ENCODE measurements at places on chromosomes 11 and 22.

DNA sequence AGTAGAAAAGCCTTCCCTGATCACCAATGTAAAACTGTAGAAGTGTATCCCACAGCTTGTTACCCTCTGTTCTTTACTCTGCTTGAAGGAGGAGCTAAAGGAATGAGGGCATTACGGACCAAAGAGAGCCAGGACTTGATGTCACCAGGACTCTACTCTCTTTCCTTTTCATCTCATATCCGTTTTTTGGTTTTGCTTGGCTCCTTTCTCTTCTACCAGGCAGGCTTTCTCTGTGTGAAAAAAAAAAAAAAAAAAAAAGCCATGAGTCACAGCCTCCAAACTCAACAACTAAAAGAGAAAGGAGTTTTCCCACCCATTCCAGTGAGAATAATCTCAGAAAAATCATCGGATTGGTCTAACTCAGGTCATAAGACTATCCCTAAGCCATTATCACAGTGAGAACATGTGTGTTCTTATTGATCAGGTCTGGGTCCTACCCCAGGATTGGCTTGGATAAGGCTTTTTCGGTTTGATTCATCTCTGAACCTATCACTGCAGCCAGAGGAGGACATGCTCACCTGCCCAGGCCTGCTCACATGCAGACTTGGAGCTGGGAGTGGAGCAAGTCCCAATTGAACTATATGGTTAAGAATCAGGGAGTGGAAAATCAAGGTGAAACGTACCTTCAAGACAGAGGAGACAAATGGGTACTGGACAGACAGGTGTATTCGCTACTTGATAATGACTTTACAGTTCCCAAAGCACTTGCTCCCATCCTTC is 19.4 kb upstream of the LRRC55 start:
- no peak for DNase-seq

GRCh38 chr11:44625759-44626523 is 60.5 kb downstream of the CD82 start:
- no peak for DNase-seq

DNA sequence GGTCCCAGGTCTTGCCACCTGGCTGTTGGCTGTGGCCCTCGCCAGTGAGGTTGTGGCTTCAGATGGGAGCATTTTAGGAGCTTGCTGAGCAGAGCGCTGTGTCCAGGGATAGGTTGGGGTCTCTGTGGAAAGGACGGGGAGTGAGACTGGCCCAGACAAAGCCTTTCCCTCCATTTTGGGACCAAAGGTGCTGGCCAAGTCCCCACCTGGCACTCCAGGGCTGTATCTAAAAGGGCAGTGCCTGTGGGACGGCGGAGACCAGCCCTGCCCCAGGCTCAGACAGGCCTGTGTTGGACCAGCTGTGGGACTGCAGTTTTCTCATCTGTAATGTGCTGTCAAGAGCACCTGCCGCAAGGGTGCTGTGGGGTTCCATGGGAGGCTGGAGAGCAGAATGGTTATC is 5.0 kb upstream of the KCTD17 start:
- DNase-seq = no peak

DNA sequence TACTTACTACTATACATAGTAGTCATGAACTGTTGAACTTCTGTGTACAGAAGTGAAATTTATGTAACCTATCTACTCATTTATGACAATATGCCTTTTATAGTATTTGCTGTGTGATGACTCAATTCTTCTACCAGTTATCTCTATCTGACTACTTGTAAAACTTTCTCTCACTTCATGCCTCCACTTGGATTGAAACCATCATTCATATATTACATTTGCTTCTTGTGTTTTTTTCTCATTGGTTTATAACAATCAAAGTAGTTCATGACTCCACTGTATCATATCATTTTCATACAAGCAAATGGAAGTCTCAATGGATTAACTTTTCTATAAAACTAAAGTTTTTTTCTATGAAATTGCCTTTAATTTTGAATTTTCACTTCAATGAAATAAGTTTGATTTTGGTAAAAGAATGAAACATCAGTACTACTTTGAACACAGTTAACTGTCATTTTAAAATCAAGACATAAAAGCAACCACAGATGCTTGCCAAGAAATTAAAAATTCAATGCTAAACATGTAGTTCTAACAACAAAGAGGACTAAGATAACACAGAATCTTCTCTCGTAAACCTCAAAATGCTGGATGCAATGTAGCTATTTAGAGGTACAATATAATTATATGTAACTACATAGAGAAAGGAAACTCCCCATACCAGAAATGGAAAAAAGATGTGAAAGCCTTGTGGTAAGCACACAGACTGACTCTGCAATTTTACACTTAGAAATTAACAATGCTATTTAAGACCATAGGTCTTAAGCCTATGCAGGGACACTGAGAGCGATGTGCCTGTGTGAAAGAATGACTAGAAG is 27.6 kb upstream of the EXPH5 start:
- DNase-seq = no peak

DNA sequence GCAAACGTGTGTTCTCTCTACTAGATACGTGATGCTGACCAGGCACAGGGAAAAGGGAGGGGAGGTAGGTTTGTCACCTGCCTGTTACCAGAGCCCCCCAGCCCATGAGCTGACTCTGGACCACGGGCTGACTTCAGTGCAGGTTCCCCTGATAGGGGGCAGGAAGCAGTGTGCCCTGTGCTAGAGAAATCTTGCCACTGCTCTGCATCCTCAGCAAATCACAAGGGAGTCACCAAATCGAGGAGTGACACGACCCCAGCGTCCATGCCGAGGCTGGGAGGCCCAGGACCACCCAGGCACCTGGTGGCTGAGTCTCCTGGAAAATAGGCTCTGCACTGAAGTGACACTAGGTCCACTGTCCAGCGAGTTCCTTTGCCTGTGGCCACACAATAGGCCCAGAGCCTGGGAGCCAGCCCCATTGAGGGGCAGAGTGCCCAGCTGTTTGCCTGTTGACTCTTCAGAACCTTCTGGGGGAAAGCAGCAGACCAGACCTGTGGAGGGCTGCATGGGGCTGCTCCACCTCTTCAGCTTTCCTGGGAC is 99.3 kb downstream of the CTTN start:
- DNase-seq = no peak

DNA sequence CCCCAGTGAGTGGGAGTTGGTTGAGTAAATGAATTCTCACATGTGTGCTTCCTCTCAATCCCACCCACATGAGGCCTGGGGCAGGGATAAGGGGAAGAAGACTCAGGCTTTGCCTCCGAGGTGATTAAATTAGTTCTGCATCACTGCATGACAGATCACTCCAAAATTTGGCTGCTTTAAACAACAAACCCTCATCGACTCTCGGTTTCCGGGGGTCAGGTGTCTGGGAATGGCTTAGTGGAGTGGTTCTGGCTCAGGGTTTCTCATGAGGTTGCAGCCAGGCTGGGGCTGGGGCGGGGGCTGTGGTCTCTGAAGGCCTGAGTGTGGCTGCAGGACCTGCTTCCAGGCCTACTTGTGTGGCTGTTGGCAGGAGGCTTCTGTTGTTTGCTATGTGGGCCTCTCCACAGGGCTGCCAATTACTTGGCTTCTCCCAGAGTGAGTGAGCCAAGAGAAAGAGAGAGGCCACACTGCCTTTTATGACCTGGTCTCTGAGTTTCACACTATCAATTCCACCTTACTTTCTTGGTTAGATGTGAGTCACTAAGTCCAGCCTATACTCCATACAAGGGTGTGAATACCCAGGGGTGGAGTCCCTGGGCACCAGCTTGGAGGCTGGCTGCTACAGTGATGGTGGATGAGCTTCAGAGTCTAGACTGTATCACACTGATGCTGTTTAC is 15.9 kb downstream of the MOGAT2 start:
- no peak for DNase-seq

- peak; percentile 38 for DNase-seq
These were observed 30.4 kb downstream of the PAAF1 start for GRCh38 chr11:73907191-73907590.

DNA sequence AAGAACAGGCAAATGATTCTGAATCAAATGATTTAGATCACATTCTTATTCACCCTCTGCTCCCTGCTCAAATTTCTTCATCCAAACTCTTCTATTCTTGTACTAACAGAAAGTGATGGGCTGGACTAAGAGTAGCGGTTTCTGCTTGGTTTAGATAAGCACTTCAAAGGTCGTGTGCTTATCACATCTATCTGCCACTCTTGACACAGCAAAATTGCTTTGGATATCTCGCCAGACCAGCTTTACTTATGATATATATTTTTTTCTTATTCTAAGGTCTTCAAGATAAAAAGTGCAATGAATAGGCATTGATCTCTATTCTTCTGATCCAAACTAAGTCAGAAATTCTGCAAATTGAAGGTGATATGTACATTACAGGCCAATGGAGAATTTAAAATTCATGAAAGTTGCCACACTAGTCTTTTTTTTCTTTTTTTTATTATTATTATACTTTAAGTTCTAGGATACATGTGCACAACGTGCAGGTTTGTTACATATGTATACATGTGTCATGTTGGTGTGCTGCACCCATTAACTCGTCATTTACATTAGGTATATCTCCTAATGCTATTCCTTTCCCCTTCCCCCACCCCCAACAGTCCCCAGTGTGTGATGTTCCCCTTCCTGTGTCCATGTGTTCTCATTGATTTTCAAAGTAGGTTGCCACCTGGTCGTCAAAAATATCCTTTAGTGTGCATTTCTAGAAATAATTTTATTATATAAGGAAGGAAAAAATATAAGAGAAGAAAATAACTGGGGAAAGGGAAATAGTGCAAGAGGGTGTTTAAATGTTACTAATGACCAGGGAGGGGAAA is 1941.0 kb upstream of the RAG2 start:
- no peak for DNase-seq

DNA sequence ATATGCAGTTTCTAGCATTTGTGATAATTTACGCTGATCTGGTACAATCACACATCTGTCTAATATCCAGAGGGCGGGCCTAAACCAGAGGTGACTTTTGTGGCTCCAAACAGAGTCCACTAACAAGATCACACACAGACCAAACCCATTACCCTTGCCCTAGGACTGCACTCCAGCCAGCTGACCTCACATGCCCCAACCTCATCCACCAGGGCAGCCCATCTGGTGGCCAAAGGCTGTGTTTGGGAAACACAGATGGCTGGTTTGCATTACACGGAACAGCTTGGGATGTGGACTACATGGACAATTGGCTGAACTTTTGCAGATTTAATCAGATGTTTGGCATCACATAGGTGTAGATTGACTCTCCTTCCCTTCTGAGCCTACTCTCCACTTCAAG is 228.2 kb downstream of the GRIK4 start:
- DNase-seq = no peak

GRCh38 chr11:16000065-16000464 is 356.3 kb downstream of the SOX6 start:
- DNase-seq = peak; percentile 48

DNA sequence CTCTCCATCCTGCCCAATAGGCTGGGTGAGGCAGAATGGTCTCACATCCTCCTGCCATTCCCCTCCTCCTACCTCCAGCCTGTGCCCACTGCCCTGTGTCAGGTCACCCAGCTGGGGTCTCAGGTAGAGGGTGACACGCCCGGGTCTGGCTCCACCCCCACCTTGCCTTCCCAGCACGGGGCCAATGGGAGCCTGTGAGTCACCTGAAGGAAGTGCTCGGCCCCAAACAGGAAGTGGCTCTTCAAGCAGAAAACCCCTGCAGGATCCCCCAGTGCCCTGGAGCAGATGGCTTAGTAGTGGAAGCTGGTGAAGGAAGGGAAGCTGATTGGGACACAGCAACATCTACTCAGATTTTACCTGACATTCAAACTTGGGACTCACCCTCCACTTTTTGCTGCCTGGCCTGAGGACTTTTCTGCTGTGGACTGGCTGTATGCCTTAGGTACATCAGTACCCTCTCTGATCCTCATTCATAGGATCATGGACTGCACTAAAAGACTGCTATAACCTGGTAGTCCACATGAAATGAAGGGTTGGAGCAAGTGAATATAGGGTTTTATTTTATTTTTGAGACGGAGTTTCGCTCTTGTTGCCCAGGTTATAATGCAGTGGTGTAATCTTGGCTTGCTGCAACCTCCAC is 33.4 kb downstream of the GDPD5 start:
- no peak for DNase-seq

GRCh38 chr11:59759900-59760299 is 4.7 kb downstream of the STX3 start:
- DNase-seq = no peak

DNA sequence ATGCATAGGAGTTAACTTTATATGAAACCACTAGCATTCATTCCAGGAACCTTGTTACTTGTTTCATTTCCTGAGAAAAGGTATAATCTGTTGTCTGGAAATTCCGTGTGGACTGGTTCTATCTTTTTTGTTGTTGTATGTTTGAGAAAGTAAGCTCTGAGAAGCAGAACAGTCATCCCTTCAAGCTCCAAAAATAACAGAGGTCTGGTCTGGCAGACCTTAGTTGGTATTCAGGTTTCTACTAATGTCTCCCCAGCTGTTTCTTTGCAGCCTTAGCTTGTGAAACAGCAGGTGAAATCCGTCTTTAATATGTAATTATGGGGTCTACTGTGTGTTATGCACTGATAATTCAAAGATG is 2.4 kb downstream of the RNF121 start:
- DNase-seq = no peak

DNA sequence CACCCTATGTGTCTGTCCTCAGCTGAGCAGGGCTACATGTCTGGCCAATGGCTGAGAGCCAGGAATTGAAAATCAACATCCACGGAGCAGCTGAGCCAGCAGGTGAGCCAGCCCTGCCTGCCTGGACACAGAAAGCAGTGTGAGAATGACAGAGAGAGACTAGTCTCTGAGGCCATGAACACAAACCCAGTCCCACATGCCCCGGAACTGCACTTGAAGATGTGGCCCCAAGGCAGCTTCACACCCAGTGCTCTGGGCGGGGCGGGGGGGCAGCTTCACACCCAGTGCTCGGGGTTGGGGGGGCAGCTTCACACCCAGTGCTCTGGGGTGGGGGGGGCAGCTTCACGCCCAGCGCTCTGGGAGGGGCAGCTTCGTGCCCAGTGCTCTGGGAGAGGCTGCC is 37.6 kb downstream of the TRMU start:
- DNase-seq = no peak

- DNase-seq = no peak
These were observed 335.7 kb upstream of the PLET1 start for GRCh38 chr11:112596324-112596723.

DNA sequence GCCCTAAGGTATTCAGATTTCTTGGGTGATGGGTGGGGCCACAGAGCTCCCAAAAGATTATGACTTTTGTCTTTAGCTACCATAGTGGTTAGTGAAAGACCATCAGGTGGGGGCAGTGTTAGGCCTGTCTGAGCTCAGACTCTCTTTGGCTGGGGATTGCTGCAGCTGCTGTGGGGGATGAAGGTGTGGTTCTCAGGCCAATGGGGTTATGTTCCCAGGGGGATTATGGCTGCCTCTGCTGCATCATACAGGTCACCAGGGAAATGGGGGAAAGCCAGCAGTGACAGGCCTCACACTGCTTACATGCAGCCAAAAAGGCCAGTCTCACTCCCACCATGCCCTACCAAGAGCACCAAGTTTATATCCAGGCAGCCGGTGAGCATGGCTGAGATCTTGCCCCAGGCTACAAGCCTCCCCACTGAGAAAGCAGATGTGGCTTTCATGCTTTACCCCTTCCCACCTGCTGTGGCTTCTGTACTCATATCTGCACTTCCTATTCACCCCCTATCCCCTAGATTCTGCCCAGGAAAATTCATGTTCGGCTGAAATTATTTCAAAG is 24.8 kb downstream of the CNTF start:
- DNase-seq = no peak

GRCh38 chr11:131136486-131136885 is 220.2 kb upstream of the SNX19 start:
- DNase-seq = no peak

- DNase-seq = no peak
These were observed 44.9 kb upstream of the CARS1 start for GRCh38 chr11:3101921-3102640.
